ENCODE measurements at places on chromosomes 5 and 9. TPM values are rescaled to one million over a fixed set of nuclear protein-coding genes. Genes with fewer than 3 reads are reported as not detected.

Gene PCDHB16
- 0.54 TPM for total RNA-seq

Gene ANGPTL2
- not detected for total RNA-seq

Gene CCNG1
- total RNA-seq: 109 TPM

- DNase-seq: no peak
Measured at GRCh38 chr9:120107138-120107537, 472.8 kb downstream of the CDK5RAP2 start.

DNA sequence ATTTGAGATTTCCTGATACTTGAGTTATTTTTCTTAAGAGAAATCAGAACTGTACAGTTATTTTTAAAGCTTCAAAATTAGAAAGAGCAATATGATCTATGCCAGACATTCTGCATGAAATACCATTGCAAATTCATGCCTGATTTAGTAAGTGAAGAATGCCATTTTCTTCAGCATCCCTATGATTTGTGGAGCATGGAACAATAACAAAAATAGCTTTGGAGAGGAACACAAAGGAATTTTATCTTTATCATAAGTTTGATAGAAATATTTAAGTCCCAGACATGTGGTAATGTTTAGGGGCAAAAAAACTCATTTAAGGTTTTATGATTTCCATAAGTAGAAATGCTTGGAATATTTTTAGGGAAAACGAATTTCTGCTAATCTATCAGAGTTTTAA lies 1863.4 kb downstream of the EFNA5 start:
- no peak for DNase-seq

Data from Karpas-422 (cell line).